HepG2 (cell line): ENCODE measurements at places on chromosomes 5 and 9.

- DNase-seq = no peak
These were observed 516.9 kb upstream of the ZNF608 start for GRCh38 chr5:125263356-125263755.

DNA sequence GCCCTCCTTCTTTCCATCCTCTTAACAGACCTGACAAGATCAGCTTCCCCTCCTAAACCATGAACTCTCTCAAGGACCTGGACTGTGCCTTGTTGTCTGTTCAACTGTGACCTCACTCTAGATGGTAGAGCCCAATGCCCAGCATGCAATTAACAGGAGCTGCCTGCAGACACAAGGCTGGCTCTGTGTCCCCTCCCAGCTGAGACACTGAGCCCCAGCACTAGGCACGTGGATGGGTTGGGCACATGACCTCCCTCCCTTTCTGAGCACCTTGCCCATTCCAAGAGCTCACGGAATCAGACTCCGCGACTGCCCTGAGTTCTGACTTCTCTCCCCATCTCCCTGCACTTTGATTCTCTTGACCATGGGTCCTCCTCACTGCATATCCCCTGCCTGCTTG lies 93.5 kb upstream of the LRRTM2 start:
- no peak for DNase-seq

GRCh38 chr9:113444736-113445135 lies 18.8 kb upstream of the RGS3 start:
- DNase-seq = no peak

- DNase-seq = peak; percentile 74
These were observed 108.0 kb downstream of the STARD4 start for GRCh38 chr5:111404270-111404769.

DNA sequence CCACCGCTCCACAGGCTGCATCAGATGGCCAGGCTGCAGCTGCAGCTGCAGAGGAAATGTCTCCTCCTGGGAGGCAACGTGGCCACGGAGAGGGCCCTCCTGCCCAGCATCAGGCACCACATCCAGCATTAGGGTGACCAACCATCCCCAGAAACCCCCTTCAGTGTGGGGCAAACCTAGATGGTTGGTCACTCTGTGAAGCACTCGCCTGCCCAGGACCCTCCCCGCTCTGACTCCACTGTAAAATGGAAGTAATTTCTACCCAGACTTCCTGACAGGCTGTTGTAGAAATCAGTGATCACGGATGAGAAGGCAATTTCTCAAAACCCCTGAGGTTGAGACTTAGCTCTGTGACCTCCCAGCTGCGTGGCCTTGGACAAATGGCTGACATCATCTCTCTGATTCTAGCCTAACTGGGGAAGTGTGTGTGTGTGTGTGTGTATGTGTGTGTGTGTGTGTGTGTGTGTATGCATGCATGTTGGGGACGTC lies 31.6 kb downstream of the B4GALT1 start:
- no peak for DNase-seq

GRCh38 chr5:122612901-122613300 lies 162.0 kb upstream of the SNX2 start:
- no peak for DNase-seq

GRCh38 chr9:89721971-89722530 lies 117.2 kb downstream of the GADD45G start:
- DNase-seq = no peak
